Stimulated activated CD4-positive, alpha-beta T cell treated with anti-CD3 and anti-CD28 coated beads, Interleukin-12 subunit alpha, Interleukin-12 subunit beta, amount 100 ng/mL, for 4 hours (primary cell): ENCODE measurements at places on chromosomes 1 and 21.

GRCh38 chr21:30305136-30305535 lies 15.0 kb downstream of the KRTAP26-1 start:
- no peak for DNase-seq

GRCh38 chr1:109112056-109112651 lies 1.8 kb upstream of the ELAPOR1 start:
- DNase-seq = no peak

DNA sequence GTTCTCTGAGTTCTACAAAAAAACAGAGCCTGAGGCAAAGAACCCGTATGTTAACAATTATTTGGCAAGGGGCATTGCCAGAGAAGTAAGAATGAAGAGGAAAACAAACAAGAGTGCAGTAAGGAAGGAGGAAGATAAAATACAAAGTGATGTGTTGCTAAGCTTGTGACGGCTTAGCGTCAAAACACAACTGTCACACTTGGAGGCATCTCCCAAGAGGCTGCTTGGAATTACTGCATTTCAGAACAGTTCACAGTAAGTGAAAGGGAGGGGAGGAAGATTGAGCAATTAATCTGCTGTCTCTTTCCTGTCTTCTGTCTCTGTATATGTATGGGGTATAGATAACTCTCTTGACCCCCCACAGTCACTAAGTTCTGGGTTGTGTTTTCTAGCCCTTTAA lies 1017.0 kb upstream of the TMPRSS15 start:
- DNase-seq = no peak

GRCh38 chr1:171740987-171741871 lies 636 bp downstream of the VAMP4 start:
- DNase-seq = peak; percentile 30

DNA sequence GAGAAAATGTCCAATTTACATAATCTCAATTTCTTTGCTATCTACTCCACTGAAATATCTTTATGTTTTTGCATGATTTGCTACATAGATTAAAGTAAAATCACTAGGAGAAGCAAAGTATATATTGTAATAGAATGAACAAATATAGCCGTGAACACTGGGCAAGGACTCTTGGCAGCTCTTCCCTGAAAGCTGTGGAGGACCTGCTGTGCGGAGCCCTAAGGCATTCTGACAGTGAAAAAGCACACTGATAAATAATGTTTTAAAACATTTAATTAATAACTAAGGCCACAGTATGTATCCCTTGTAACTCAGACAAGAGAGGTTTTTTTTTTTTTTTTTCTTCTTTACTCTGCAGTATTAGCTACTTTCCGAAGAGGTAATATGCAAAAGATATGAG lies 256.1 kb upstream of the DPYD start:
- no peak for DNase-seq

DNA sequence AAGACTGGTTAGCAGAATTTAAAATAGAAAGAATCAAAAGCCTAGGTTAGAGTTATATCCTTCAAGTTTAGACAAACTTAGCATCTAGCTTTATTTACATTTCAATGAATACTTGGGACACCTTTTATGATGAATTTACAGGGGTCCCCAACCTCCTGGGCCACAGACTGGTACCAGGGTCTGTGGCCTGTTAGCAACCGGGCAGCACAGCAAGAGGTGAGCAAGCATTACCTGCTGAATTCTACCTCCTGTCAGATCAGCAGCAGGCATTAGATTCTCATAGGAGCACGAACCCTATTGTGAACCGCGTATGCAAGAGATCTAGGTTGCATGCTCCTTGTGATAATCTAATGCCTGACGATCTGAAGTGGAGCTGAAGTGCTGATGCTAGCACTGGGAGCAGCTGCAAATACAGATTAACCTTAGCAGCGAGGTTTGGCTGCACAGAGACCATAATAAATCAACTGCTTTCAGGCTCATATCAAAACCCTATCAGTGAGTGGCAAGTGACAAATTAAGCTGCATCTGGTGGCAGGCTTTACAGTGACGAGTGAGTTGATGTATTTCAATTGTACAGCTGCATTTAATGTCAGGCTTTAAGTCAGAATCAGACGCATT lies 82.0 kb downstream of the UCHL5 start:
- DNase-seq = no peak

- DNase-seq = no peak
Observed at GRCh38 chr1:217553949-217554509, 76.9 kb downstream of the GPATCH2 start.

DNA sequence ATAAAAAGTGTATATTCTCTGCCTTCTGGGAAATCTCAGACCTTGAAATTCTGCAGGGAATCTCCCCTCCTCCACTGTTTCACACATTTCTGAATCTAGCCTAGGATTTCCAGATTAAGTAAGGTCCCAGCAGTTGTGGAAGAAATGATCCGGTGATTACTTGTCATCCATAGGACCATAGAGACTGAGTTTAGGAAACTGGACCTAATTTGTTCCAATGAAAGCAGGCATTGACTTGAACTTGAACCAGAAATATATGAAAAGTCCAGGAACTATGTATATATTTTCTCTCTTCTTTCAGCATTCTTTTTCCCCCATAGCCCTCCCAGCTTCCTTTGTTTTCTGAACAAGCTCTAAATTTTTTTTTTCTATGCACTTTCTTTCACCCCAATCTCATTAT lies 149.5 kb upstream of the SPAG17 start:
- DNase-seq = no peak

GRCh38 chr1:147912553-147912952 lies 10.0 kb downstream of the GJA8 start:
- no peak for DNase-seq

DNA sequence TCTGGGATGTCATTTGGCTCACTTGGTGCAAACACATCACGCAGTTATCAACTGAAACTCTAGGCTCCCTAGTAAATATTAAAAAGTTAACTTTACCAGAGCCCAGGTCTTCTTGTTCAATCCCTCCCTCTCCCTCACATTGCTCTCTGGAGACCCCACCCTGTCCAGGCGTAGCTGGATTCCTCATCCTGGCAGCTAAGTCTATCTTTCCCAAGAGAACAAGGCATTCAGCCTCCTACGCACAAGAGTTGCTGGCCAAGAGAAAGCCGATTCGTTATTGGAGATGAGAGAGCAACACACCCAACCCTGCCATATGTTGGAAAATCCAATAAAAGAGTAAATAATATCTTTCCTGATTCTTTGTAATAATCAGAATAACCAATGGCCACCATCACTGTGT lies 117.9 kb downstream of the SLC30A10 start:
- DNase-seq = no peak

DNA sequence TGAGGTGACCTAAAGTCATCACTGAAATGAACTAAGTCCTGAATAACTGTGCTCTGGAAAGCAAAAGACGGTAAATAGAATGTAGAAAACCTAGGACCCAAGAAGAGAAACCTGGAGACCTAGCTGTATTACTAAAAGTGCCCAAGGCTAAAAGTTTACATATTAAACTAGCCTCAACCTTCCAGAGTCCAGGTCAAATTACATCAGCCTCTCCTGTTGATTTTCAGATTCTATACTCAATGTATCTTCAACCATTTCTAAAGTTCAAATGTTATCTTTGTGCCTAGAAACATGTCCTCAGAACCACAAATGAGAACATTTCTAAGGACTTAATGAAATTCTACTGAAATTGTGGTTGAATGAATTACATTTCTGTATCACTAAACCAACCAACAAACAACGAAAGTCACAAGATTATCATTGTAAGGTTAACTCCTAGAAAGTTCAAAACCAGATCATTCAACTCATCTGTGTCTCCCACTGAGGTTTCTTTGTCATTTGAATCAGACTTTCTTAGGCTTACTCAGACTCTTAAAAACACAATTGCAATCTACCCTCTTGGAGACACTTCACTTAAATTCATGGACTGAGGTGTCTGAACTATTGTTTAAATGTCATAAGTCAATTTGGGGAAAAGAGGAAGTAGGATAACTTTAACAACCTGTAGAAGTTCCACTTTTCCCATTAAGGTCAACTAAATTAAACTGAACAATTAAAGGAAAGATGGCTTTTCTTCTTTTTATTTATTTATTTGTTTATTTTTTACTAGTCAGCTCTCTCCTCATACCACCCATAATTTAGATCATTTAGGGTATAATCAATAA lies 207.7 kb downstream of the BARHL2 start:
- DNase-seq = no peak

DNA sequence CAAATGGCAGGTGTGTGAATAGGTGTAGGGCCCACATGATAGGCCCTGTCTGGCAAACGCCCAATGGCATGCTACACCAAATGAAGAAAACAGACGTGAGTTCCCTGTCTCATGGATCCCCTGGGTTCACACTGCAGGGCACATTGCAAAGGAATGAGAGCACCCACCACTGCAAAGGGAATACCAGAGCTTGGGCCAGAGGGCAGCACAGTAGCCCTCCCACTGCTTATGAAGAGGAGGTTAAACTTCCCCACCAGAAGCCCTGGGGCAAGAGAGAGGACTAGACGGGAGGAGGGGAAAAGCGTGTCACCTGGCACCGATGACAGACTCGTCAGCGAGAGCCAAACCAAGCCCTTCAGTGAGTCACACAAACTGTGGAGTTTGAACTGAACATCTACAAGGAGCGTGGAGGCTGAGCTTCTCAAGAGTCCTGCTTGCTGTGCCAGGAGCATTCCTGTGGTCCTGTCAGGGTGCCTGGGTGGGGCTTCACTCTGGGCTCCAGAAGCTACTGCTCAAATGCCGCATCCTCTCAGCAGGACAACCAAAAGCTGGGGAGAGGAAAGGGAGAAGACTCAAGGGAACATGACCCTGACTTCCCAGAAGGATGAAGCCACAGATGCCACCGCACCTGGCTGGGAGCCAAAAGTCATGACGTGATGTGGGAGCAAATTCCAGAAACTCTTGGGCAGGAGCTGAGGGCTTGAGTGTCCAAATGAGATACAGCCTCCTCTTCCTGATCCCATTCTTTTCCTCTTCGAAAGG lies 61.1 kb downstream of the TOMM20 start:
- no peak for DNase-seq

- peak; percentile 56 for DNase-seq
Observed at GRCh38 chr1:235074523-235075047, 54.1 kb downstream of the TOMM20 start.

DNA sequence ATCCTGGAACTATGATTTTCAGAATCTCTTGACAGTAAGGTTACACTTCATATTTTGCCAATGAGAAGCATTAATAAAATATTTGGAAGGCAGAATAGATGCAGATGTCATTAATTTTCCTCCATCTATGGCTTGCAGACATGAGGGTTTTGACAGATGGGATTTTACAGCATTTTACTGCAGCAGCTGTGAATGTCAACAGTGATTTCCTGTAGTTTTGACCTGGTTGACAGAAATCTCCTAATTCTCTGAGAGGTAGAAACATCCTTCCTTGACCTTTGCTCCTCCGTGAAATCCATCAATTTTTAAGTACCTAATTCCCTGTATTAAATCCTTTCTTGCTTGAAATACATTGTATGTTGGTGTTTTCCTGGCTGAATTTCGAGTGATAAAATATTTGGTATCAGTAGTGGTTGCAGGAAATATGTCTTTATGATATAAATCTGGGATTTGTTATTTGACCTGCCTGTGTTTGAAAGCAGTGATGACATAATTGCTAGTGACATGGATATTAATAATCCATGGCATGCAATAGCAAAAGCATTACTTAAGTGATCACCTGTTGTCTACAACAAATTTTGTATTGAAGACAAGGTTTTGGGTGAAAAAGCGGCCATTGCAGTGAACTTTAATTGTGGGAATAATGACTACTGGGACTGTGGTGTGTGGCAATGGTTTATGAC lies 73.9 kb downstream of the HLX start:
- DNase-seq = no peak

GRCh38 chr1:16173447-16174260 lies 17.8 kb upstream of the EPHA2 start:
- no peak for DNase-seq

- DNase-seq = no peak
Observed at GRCh38 chr1:86758570-86758969, 54.2 kb downstream of the SH3GLB1 start.
